Activated T-helper 1 cell treated with anti-CD3 and anti-CD28 coated beads, Interleukin-2, amount 50 U/mL, for 16 hours (primary cell): ENCODE measurements at places on chromosomes 7 and 10.

DNA sequence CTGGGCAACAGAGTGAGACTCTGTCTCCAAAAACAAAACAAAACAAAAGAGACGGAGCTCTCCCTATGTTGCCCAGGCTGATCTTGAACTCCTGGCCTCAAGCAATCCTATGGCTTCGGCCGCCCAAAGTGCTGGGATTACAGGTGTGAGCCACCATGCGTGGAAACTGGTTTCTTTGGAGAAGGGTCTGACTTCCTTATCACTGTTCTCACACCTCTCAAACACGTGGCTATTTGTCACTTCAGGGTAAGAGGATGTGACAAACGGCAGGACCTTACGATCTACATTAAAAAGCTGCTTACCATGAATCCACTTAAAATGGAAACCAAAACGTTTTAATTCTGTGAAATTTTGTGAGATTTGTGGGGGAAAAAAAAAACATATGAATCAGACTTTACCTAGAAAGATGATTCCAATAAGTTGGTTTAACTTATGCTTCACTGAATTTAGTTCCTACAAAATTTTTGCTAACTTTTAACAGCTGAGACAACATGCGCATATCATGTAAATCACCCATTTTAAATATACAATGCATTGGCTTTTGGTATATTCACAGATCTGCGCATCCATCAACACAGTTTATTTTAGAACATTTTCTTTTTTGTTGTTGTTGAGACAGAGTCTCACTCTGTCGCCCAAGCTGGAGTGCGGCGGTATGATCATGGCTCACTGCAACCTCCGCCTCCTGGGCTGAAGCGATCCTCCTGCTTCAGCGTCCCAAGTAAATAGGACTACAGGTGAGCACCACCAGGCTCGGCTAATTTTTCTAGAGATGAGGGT, 18.7 kb upstream of the FOXK1 start:
- no peak for DNase-seq

DNA sequence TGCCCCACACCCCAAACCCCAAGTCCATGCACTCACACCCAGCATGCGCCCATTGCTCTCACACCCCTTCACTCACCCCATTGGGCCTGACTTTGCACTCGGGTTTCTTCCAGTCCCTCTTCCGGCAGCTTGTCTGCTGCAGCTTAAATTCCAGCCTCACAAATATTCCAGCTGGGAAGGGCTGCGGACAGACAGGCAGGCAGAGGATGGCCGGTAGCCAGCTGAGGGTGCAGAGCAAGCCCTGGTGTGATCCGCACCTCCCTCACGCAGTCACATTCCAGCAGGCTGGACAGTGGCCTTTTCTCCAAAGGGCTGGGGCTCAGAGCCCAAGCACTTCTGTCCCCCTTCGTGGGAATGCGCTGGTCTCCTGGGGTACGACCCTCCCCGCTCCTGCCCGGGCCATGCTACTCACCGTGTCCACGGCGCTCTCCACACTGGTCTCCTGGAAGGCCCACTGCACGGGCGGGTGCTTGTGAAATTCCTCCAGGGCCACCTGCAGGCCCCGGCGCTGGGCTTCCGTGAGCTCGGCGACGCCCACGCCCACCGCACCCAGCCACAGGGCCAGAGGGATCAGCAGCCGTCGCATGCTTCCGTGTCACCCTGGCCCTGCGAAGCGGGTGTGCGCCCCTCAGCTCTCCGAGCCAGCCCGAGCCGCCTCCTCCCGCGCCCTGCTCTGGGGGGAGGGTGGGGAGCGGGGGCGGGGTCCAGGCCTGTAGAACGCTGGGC, 1.2 kb downstream of the RARRES2 start:
- no peak for DNase-seq

GRCh38 chr10:122323941-122324675, 50.4 kb upstream of the PLEKHA1 start:
- no peak for DNase-seq

DNA sequence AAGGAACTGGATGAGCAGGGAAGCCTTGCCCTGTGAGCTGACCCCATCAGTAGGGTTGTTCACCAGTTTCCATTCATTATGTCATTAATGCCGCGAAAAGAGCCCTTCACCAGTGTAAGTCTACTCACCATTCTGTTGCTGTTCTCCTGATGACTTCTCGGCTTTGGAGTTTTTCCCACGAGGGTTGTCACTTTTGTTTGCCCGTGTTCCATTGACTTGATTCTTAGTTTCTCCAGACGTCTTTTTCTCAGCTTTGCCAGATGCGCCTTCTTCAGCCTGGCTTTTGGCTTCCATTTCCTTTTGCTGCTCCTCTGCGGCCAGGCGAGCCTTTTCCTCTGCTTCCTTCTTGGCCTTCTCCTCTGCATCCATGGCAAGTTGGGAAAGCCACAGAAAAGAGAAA, 128.8 kb downstream of the PPP1R17 start:
- no peak for DNase-seq

DNA sequence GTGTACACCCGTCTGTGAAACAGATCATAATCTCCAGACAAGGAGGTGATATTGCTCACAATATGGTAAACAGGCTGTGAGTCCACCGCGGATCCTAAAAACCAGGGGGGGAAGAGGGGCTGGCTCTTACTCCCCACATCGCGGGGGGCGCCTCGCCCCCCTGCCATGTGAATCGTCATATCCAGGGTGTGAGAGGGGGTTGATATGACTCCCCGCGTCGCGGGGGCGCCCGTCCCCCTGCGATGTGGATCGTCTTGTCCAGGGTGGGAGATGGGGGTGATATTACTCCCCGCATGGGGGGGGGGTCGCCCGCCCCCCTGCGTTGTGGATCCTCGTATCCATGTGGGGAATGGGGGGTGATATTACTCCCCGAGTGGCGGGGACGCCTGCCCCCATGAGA, 30.9 kb downstream of the OCM2 start:
- DNase-seq = no peak

- DNase-seq = no peak
Observed at GRCh38 chr7:134811765-134812164, 32.3 kb downstream of the CALD1 start.

DNA sequence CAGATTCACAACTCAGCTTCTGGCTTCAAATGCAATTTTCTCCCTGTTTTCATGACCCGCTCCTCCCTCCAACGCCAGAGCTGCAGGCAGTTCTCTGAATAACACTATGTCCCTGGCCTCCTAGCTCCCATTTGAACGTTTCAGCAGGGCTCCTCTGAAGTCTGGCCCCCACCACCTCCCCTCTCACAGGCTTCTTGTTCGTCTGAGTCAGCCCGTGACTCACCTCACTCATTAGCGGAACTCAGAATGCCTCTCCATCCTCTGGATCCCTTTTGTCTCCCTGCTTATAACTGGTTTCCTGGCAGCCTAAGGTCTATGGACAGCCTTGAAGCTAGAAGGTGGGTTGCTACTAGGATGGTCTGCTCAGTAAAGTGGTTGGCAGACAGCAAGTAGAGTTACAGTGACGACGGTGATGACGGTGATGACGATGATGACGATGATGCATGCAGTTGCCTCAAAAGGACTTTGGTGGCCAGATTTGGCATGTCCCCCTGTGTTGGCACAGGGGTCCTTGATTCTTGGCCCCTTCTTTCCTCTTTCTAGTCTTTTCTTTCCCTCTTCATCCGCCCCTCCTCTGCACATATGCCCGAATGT, 83.3 kb upstream of the MKLN1 start:
- no peak for DNase-seq

DNA sequence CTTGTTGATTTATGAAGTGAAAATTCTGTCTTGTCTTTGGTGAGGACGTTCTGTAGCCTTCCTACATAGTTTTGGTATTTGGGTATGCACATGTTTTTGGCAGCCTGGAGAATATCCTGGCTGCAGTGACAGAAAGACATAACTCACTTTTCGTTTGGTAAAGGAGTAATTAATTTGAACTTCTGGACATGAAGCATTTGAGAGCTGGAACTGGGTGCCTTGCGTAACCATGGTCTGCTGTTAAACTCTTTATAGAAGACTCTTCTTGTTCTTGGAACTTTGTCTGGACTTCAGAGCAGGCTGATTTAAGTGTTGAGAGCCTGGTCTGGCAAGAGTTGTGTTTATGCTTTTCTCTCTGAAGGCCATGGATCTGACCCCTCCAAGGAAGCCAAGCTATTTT, 231.3 kb downstream of the LRMDA start:
- DNase-seq = no peak

- no peak for DNase-seq
Observed at GRCh38 chr10:121684276-121684675, 86.0 kb upstream of the FGFR2 start.

DNA sequence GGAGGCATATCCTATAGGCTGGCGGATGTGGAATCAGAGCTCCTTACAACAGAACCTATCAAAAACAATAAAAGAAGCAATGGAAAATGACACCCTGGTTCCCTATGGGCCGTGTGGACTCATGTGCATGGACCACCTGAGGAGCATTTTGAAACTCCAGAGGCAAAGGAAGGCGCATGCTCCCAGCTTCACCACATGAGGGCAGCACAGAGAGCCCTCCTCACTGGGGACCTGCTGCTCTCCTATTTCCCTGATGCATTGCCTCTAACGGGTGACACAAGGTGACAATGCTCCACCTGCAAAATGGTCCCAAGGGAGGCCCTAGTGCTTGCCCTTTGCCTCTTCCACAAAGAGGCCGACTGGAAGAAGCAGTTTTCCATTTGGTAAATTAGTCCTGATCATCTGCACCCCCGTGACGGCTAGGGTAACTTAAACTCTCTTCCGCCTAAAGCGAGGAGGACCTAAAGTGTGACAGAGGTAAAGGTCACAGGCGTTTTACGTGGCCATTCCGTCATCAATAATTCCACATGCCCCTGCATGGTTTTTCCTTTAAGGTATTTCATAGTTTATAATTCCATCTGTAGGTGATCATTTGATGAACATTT, 67.7 kb downstream of the GPAM start:
- DNase-seq = no peak

DNA sequence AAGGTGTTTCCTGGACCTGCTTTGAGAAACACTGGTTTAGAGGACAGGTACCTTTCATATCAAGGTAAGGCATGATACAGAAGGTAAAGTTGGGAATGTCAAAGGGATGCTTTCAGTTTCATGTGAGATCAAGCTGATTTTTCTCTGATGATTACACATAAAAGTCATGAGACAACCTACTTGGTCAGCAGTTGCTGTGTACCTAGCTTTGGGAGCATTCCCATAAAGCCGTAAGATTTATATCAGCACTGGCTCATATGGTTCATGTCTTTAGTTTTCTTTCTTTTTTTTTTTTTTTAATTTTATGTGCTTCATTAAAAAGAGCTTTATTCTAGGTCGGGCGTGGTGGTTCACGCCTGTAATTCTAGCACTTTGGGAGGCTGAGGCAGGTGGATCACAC, 265.3 kb upstream of the LRGUK start:
- DNase-seq = no peak

- no peak for DNase-seq
Observed at GRCh38 chr7:30553141-30553540, 41.5 kb upstream of the GARS1 start.

- DNase-seq = no peak
Observed at GRCh38 chr10:108782411-108782810, 1140.9 kb downstream of the XPNPEP1 start.

- DNase-seq = no peak
Observed at GRCh38 chr7:15581352-15581951, 19.6 kb upstream of the AGMO start.

DNA sequence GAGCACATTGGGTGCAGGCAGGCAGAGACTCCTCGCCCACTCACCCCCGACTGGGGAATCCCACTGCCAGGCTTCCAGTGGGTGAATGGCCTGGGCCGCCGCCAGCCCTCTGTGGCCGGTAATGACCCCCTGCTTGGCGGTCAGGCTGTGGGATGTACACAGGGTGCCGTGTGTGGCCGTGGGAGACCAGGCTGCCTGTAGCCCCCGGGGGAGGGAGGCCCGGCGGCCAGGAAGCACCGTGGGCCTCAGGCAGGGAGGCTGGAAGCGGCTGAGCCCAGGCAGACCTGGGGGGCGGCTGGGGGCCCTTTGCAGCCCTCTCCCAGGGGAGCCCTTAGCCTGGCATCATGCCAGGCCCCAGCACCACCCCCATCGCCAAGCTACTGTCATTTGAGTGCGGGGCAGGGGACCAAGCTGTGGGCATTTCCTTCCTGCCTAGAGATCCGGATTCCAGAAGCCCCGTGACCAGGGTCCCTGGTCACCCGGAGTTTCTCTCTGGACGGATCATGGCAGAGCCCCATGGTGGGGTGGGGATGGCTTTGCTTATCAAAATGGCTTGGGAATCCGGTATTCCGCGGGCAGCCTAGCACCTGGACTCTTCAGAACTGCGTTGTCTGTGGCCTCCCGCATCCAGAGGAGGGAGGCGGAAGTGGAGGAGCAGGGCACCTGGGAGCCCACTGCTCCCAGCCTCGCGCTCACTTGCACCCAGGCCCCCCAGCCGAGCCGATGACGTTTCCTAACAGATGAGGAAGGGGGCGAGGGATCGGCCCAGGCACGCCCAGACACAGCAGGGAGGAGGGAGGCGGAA, 1.1 kb downstream of the TTYH3 start:
- DNase-seq = no peak

GRCh38 chr10:5159126-5159525, 25.8 kb downstream of the AKR1C8 start:
- no peak for DNase-seq

- no peak for DNase-seq
Observed at GRCh38 chr7:48938539-48939295, 14.4 kb downstream of the CDC14C start.

DNA sequence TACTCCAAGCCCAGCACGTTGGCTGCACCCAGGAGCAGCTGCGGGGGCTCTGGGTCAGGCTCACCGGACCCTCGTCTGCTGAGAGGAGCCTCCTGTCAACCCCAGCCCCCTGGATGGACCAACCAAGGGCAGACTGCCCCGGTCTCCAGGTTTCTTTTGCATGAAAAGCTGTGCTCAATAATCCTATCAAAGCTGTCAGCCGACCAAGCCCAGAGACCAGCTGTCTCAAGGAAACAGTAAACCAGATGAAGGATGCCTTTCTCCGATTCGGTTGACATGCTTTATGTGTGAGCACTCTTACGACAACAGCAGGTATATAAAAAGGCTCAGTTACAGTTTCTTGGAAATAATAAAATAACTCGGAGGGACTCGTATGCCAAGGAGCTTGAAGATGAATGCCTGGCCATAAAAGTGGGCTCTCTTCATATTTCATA, 71.6 kb upstream of the BAIAP2L1 start:
- no peak for DNase-seq

DNA sequence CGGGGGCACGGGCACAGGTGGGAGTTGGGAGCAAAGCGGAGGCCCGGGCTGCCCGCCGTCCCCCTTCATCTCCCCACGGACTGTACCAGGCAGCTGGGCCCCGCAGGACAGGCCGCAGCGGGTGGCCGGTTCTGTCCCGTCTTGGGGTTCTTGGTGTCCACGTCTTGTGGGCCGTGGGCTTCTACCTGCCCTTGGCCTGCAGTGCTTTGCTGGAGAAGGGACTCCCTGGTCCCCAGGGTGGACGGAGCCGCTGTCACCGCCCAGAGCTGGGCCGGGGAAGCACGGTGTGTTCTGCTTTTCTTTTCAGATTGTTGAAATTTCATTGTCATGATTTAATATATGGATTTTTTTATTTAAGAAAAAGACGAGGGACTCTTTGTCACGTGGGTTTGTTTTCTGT, 11.8 kb downstream of the MAFK start:
- DNase-seq = no peak

- DNase-seq = no peak
Observed at GRCh38 chr7:29435902-29436301, 127.7 kb upstream of the PRR15 start.

- DNase-seq = no peak
Observed at GRCh38 chr7:126411821-126412383, 840.8 kb downstream of the GRM8 start.

GRCh38 chr10:127873901-127874470, 18.8 kb downstream of the CLRN3 start:
- no peak for DNase-seq
